ENCODE measurements at places on chromosomes 6 and 20.

DNA sequence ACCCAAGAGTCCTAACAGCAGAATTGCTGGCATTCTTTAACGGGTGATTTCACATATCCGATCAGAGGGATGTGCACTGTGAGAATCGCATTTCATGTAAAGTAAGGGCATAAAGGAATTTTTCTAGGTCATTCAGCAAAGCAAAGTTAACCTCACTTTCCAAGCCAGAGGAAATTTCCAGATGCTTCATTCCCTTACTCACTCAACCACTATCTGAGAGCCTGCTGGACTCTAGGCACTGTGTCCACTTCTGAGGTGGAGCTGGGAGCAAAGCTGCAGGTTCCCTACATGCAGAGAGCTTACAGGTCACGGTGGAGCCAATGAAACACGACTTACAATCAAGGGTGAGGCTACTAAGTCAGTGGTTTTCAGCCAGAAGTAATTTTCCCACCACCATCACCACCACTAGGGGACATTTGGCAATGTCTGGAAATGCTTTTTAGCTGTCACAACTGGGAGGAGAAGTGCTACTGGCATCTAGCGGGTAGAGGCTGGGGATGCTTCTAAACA lies 34.5 kb upstream of the TSHZ2 start:
- DNase-seq, result no peak

DNA sequence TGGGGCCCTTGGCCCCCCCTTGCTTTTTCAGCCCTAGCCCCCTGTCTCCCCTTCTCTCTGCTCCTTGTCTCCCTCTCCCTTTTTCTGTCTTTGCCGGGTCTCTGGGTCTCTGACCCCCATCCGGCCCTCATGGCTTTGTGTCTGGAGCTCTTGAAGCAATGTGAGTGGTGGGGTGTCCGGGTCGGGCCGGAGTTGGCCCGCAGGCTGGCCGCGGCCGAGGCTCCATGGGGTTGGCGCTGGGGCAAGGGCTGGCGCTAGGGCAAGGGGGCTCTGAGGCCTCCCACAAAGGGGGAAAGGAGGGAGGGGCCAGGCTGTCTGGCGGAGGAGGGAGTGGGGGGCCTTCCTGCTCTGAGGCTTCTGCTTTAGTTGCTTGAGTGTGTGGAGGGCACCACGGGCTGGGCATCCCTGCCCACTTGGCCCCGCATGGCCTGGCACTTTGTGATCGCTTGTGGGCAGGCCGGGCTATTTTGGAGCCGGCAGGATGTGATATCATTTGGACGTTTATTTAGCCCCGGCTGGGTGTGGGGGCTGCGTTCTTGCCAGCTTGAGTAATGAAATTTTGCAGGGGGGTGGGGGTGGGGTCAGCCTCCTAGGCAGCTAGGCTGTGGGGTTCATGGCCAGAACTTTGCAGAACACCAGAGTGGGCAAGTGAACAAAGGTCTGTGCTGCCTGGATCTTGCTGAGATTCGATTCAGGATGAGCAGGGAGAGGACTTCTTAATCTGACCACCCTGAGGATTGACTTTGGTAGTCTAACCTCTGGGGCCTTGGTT lies 78.7 kb upstream of the MYL9 start:
- no peak for DNase-seq

DNA sequence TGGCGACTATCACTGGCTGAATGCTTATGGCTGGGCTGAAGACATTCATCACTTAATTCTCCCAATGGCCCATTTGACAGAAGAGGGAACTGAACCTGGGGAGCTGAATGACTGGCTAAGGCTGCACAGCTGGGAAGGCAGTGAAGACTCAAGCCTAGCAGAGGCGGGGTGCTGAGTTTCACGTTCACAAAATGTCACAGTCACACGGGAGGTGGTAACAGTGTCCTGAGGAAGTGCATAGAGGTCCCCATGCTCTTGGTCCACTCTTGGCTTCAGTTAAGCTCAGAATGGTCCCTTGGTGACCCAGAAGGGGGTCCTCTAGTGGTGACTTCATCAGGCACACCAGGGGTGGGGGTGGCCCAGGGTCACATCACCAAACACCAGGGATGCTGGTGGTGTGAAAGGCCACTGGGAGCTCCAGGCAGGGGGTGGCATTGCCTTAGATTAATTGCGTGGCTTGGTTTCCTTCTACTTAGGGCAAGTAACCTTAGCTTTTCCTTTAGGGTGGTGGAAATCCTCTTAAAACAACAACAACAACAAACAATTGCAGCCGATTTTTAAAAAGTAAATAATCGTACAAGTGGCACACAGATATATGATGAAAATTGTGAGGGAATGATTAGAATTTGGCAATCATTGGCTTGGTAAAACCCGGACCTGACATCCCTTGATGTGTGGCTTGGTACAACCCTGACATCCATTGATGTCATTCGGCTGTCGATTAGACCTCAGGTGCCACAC lies 45.0 kb downstream of the SULF2 start:
- DNase-seq, result no peak

- no peak for DNase-seq
Measured at GRCh38 chr20:58466095-58466708, 49.0 kb downstream of the APCDD1L start.

DNA sequence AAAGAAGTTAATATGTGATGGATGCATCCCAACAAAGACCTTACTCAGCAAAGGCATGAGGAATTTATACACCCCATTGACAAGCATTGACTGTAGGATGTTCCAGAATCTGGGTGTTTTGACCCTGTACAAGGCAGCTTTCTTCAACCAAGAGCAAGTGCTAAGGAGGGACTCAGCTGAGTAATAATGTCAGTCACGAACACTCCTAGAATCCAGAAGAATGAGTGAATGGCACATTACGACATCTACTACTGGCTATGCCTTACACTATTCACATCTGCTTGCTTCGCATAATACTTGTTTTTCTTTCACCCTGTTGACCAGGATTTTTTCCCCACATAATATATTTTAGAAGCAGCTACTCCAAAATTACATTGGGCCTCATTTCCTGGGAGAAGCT lies 42.5 kb upstream of the VGLL2 start:
- DNase-seq, result no peak

GRCh38 chr6:44000164-44000842 lies 126.9 kb downstream of the MRPL14 start:
- DNase-seq, result no peak
